Skeletal muscle cell (primary cell): ENCODE measurements at places on chromosomes 2 and 18.

- no peak for DNase-seq
Observed at GRCh38 chr2:103788389-103788788, 1026.6 kb downstream of the TMEM182 start.

- DNase-seq = no peak
Observed at GRCh38 chr2:105937498-105938097, 192.9 kb downstream of the NCK2 start.

GRCh38 chr2:167209784-167210183 is 321.5 kb downstream of the XIRP2 start:
- no peak for DNase-seq

GRCh38 chr2:56583796-56584315 is 400.1 kb downstream of the CCDC85A start:
- DNase-seq = no peak

DNA sequence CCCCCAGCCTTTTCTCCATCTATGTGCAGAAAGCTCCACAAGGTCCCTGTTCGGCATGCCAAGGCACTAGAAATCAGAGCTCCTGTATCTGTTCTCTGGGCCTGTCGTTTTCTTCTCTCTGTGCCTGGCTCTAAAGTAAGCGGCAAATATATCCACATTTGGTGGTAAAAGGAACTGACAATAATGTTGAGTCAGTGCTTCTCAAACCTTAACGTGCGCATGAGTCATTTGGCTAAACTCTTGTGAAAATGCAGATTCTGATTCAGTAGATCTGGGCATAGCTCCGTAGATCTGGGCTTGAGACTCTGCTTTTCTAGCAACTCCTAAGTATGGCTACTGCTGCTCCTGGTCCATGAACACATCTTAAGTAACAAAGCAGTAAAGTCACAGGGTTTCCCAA is 16.5 kb upstream of the ACSL3 start:
- peak; percentile 84 for DNase-seq

- DNase-seq = no peak
Observed at GRCh38 chr2:71327916-71328315, 3.7 kb upstream of the ZNF638 start.
